Activated naive CD8-positive, alpha-beta T cell treated with anti-CD3 and anti-CD28 coated beads for 36 hours (primary cell): ENCODE measurements at places on chromosomes 4 and X. TPM values are rescaled to one million over a fixed set of nuclear protein-coding genes. Genes with fewer than 3 reads are reported as not detected.
A peak's percentile ranks its signal among the peaks of the same experiment; 100 is the strongest.

The ADRA2C gene
- total RNA-seq = not detected

The POU4F2 gene
- total RNA-seq = not detected

The SLC38A5 gene
- total RNA-seq = 146 TPM

The KLHL13 gene
- 5.1 TPM for total RNA-seq

The AMTN gene
- not detected for total RNA-seq

The CEP44 gene
- total RNA-seq = 19.7 TPM

The TMPRSS11F gene
- not detected for total RNA-seq

DNA sequence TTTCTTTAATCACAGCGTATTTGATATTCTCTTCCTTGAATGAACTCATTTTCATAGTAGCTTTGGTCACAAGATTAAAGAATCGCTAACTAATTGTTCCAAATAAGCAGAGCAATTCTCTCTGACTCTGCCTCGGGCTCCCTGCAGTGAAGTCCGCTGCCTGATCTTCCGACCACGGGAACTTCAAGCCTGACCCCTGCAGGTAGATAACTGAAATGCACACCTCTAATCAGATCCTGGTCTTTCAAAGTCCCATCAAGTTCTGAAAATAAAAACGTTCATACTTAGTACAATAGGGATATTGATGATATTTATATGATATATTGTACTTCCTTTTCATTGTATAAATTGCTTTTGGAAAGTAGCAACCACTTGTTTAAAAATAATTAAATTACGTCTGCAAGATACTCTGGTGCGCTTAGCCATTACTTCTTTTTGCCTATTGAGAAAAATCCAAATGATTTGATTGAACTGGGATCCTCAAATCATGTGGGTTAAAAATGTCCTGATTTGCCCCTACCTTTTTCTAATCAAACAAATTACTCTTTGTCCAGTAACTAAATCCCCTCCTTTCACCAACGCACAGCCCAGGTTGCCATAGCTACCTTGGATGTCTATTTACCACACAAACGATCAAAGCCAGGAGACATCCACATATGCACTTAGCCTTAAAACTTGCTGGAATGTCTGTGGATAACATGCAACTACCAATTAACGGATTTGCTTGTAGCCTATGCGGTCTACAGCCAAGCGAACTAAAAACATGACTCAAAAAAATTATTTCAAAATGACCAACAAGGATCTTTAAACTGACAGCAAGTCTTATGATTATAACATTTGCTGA is 4.2 kb downstream of the MID1 start:
- DNase-seq = no peak

DNA sequence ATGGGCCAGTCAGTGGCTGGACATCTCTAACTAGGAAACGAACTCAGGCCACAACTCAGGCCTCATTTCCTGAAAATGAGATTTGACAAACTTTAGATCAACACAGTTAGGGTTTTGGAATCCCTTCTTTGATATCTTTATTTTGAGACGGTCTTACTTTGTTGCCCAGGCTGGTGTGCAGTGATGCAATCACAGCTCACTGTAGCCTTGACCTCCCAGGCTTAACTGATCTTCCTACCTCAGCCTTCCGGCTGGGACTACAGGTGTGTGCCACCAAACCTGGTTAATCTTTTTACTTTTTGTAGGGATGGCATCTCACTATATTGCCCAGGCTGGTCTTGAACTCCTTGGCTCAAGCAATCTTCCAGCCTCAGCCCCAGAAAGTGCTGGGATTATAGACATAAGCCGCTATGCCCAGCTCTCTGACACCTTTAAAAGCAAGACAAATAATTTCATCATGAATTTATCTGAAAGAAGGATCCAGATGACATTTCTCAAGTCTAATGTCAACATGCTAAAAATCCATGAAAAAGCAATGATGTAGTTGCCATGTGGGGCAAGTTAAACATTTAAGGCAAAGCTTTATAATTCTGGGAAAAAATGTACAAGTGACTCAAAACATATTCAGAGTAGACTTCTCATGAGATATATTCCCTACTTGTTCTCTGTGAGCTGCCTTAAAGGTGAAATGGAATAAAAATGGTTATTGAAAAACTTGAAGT is 89.1 kb upstream of the CBR4 start:
- no peak for DNase-seq

DNA sequence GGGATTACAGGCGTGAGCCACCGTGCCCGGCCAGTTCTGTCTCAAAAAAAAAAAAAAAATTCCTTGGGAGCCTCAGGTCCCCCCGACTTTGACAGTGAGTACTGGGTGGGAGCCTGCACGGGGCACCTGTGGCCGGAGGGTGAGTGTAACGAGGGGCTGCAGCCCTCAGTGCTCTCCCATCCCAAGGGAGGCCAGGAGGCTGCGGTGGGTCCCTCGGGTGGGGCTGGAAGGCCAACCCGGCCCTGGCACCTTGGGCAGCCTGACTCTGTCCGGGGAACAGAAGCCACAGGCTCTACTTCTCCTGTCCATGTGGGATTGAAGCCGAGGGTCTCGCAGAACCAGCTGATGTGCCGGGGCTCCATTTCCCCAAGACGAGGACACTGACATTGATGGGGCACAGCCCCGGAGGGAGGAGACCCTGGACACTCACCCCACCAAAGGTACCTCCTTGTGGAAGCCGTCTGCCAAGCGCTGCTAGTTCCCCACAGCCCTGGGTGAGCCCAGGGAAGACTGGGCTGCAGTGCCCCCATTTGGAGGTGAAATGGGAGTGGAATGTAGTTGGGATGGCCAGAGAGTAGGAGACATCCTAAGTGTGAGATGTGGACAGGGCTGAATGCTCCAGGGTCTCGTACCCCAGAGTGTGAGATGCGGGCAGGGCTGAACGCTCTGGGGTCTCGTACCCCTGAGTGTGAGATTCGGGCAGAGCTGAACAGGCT is 2.3 kb upstream of the SLC26A1 start:
- DNase-seq = no peak

- DNase-seq = no peak
Measured at GRCh38 chr4:73251384-73251783, 7.2 kb downstream of the ANKRD17 start.

DNA sequence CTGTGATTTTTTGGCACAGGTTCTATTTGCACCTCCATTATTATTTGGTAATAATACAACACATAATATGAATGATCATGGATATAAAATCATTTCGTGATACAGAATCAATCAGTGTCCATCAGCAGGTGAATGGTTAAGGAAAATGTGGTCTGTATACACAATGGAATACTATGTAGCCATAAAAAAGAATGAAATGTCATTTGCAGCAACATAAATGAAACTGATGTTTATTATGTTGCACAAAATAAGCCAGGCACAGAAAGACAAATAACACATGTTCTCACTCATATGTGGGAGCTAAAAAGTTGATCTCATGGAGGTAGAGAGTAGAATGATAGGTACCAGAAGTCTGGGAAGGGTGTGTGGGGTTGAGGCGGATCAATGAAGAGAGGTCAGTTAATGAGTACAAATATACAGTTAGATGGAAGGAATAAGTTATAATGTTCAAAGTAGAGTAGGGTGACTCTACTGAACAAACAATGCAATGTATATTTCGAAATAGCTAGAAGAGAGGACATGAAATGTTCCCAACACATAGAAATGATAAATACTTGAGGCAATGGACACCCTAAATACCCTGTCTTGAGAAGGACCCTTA is 1.1 kb upstream of the SMARCA1 start:
- DNase-seq = no peak

DNA sequence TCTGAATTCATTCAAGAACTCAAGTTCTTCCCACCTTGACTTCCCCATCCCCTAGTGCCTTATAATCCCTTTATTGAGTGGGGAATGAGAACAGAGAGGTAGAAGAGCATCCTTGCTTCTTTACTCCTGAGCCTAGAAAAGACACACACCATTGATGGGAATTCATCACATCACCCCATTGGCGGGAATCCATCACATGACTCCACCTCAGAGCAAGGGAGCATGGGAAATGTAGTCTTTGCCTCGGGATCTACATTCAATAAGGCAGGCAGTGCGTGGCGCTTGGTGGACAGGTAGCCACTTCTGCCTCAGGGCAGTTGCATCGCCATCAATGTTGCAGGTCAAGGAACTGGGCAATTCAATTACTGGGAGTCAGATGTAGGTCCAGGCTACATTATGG is 50.7 kb downstream of the MXRA5 start:
- DNase-seq = no peak

GRCh38 chr4:103478734-103479133 is 241.1 kb downstream of the TACR3 start:
- no peak for DNase-seq

DNA sequence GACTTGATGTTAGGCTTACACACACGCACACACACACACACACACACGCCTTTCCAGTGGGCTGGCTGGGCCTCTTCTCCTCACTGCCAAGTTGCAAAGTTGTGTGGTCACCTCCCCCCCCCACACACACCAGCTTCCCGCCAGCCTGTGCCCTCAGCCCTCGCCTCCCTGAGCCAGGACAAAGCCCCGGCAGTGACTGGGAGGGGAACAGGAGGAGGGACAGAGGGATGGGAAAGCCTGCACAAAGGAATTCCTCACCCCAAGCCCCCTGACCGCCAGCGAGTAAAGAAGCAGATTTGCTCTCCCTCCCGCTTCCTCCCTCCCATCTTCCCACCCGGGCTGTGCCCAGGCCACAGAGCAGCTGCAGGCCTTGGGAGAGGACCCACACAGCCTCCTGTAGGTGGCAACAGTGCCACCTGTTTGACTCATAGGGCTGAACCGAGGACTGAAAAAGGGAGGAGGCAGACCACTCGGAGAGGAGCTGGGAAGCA is at the start of gene GDPD2:
GDPD2 (plus strand) TSS at position 464 of the 491 bp plus-strand sequence. CDS start 1,671 bp downstream, outside the sequence.
- DNase-seq = no peak

GRCh38 chr4:2248821-2249261 is 6.9 kb upstream of the HAUS3 start:
- no peak for DNase-seq

DNA sequence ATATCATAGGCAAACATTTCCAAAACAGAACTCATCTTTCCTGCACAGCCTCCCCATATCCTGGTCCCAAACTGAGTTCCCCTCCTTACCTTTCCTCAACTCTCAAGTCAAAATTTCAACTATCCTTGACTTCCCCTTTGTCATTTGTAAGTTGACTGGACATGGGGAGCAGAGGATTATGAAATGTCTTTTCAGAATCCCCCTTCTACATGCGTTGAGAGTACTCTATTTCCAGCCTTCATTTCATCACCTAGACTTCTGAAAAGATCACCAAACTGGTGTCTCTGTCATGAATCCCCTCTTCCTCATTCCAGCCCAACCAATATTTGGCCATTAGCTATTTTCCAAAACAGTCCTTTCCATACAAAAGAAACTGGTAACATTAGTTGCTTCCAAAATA is 95.2 kb downstream of the SYNPO2 start:
- no peak for DNase-seq

GRCh38 chr4:26181616-26182015 is 139.2 kb upstream of the RBPJ start:
- DNase-seq = no peak

DNA sequence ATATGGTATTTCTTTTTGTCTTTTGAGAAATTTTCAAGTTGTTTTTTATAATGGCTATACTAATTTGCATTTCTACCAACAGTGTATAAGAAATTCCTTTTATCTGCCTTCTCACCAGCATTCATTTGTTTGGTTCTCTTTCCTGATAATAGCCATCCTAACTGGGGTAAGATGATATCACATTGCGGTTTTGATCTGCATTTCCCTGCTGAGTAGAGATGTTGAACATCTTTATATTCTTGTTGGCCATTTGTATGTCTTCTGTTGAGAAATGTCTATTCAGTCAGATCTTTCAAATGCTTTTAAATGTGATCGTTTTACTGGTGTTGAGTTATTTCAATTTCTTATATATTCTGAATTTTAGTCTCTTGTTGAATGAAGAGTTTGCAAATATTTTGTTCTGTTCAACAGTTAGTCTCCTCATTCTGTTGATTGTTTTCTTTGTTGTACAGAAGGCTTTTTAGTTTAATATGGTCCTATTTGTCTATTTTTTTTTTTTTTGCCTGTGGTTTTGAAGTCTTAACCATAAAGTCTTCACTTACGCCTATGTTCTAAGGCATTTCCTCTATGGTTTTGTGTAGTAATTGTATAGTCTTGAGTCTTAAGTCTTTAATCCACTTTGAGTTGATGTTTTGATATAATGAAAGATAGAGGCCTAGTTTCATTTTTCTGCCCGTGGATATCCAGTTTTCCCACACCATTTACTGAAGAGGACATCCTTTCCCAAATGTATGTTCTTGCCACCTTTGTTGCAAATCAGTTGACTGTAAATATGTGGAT is 1566.9 kb downstream of the STIM2 start:
- no peak for DNase-seq

DNA sequence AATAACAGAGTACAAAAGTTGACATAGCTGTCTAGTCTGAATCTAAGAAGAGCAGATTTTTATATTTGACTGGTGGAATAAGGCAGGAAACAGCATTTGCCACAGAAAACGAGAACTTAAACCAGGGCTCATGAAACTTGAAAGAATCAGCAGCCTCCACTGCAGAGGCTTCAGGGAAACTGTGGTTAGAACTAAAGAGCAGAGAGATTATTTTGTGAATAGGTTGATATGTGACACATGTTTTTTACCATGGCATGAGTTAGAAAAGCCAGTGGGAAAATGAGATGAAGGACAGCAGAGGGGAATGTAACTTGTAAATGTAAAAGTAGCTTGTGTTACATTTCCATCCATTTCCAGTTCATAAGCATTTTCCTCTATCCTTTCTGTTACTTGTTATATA is 63.7 kb upstream of the CAMK2D start:
- peak; percentile 24 for DNase-seq

DNA sequence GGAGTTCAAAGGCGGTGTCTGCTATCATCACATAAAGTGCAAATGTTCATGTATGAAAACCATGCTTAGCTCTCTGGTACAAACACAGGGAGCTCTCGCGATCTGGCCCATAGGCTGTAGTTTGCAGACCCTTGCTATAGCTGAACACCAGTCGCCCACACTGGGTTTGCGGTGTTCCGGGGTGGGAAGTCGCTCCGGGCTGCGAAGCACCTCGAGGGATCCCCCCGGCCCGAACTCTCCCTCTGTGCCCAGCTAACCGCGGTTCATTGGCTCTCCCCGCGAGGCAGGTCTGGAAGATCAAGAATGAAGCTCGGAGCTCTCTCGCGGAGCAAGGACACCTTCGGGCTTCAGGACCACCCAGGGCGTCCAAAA is 341 bp upstream of the PRPS2 start:
- no peak for DNase-seq

DNA sequence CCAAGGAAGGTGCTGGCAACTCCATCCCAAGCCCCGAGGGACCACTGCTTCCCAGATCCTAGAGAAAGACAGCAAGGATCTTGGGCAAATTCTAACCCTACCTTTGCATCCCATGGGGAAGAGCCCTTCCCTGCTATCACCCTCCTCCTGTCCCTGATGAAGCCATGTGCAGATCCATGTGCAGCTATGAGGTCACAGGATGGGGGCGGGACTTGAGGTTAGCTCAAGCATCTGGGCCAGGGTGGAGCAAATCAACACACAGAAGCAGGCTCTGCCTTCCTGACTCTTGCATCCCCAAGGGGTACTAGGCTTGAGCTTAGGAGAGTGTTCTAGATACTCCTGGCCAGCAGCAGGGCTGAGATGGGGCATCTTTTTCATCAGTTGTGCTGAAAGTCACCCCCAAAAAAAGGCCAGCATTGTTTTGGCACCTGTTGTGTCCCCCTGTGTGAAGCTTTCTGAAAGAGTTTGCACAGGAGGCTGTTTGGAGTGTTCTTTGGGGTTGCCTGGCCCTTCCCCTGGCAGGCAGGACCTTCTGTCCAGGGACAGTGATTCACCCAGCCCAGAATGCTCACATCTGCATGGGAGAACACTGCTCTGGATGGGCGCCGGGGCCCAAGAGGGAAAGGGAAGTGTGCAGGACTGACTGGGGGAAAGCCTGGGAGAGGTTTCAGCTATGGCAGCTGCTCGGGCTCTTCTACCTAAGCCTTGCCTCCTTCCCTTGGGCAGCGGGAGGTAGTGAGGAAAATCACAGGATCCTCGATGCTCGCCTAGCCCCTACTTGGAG is 50.8 kb downstream of the PRPS1 start:
- peak; percentile 53 for DNase-seq
